T-helper 1 cell (primary cell): ENCODE measurements at places on chromosomes 2 and 18.

DNA sequence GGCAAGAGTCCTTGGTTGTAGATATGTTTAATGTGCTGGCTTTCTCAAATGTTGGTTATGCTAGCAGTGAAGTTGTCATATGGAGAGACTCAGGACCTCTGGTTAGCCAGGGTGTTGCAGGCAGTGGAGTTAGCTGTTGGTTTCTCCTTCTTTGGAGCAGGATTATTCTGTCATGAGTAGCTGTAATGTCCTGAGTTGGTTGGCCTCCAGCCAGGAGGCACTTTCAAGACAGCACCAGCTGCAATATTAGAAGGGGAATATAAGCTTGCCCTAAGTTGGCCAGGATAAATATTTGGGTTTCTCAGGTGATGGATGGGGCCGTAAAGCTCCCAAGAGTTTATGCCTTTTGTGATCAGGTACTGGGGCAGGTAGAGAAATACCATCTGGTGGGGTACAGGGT, 65.5 kb downstream of the MSTN start:
- no peak for DNase-seq

DNA sequence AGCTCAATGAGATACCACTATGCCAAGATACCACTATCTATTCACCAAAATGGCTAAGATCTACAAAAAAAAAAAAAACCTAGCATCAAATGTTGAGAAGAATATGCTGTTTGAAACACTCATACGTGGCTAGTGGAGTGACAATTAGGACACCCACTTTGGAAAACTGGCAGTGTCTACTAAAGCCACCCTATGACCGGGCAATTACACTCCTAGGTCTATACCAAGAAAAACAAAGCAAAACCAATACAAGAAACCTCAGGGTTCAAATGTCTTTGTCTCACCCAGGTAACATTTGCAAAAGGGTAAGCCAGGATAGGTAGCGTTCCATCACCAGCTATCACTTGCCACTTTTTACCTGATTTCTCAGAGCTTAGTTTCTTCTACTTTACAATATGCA, 123.6 kb upstream of the CAB39 start:
- DNase-seq, result no peak

GRCh38 chr2:70011335-70011734, 49.9 kb upstream of the ASPRV1 start:
- DNase-seq, result no peak

DNA sequence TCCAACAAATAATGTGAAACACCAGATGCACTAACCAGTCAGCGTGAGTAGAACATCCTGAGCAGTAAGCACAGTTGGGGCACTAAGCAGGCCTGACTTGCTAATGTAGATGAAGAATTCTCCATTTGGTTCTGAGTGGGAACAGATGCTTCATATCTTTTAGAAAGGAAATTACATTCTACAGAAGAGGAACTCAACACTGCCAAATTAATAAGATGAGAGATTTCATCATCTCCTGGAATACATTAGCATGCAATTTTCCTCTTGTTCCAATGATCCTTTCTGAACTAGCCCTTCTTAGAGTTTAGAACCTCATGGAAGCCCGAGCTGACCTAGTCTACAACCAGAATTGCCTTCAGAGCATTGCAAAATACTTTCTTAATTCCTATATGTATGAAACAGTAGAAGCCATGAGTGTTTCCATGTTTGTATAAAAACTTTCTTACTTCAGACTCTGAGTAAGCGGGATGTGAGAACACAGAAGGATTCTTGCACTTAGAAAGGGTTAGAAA, 34.8 kb downstream of the COL5A2 start:
- DNase-seq, result no peak

- DNase-seq, result no peak
Observed at GRCh38 chr2:767440-767839, 90.2 kb upstream of the TMEM18 start.
